ENCODE measurements at places on chromosomes 1 and 21.

GRCh38 chr1:233364695-233365539 lies 37.4 kb downstream of the MAP3K21 start:
- DNase-seq, result no peak

DNA sequence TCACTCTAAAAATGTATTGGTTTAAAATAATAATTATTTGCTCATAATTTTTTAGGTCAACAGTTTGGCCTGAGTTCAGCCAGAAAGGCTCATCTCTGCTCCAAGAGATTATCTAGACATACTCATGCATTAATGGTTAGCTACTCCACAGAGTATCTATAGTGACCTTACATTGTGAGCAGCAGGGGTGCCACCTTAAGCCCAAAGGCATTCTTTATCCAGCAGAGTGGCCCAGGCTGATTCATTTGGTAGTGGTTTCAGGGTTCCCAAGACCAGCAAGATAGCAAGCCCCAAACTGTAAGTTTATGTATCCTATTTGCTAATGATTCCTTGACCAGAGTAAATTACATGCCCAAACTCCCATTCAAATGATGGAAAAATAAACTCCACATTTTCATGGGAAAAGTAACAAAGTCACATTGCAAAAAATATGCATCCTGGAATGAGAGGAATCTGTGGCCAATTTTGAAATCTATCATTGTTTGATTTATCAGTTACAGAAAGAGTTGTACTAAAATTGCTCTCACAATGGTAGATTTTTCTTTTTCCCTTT lies 182.6 kb upstream of the KCNK2 start:
- DNase-seq, result no peak

DNA sequence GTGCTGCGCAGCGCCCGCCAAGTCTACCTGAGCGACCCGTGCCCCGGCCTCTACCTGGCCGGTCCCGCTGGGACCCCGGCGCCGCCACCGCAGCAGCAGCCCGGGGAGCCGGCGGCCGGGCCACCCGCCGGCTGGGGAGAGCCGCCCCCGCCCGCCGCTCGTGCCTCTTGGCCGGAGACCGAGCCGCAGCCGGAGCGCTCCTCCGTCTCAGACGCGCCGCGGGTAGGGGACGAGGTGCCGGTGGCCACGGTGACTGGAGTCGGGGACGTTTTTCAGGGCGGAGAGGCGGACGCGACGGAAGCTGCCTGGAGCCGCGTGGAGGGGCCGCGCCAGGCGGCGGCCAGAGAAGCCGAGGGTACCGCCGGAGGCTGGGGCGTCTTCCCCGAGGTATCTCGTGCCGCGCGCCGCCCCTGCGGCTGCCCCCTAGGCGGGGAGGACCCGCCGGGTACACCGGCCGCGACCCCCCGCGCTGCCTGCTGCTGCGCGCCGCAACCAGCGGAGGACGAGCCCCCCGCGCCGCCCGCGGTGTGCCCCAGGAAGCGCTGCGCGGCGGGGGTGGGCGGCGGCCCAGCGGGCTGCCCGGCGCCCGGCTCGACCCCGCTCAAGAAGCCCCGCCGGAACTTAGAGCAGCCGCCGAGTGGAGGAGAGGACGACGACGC lies 646 bp downstream of the IER5 start:
- no peak for DNase-seq

GRCh38 chr21:46156678-46157077 lies 1.3 kb upstream of the FTCD start:
- no peak for DNase-seq

DNA sequence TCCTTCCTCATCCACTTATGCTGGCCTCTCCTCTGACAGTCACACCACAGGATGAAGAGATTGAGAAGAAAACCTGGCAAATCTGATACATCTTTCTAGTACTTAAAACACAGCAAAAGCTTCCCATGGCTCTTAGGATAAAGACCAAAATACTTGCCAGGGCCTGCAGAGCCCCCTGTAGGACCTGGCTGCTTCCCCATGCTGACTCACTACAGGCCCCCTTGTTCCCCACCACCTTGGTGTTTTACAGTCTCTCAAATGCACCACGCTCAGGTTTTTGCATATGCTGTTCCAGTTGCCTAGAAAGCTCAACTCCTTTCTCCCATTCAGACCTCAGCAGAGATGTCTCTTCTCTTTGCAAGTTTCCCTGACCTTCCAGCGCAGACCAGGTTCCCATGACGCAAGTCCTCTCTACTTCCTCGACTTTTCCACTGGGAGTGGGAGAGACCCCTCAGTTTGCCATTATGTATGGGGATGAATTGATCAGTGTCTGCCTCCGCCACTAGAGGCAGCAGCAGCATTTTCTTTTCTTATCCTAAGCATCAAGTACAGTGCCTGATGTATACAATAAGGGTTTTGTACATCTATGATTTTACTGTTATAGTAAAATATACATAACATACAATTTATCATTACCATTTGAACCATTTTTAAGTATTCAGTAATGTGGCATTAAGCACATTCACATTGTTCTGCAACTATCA lies 113.8 kb upstream of the C8B start:
- DNase-seq, result no peak

DNA sequence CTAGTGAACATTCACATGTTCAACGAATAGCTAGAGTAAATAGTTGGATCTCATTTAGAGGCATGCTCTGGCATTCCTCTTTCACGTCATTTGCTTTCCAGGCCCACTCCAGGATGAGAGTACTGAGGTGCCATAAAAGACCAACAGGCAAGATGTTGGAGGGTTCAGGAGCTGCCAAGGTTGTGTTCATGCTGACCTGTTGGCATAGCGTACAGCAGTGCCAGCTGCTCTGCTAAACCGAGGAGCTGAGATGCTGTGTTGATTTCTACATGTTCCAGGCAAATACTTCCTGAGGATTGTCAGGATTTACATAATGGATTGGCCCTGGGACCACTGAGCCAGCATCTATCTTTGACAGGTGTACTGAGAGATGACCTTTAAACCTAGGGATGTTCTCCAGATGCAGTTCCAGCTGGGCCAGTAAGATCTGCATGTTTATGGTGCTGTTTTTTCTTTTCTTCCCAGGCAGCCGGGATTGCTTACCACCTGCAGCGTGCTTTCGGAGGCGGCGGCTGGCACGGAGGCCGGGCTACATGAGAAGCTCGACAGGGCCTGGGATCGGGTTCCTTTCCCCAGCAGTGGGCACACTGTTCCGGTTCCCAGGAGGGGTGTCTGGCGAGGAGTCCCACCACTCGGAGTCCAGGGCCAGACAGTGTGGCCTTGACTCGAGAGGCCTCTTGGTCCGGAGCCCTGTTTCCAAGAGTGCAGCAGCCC lies 66.9 kb downstream of the DISC1 start:
- no peak for DNase-seq

DNA sequence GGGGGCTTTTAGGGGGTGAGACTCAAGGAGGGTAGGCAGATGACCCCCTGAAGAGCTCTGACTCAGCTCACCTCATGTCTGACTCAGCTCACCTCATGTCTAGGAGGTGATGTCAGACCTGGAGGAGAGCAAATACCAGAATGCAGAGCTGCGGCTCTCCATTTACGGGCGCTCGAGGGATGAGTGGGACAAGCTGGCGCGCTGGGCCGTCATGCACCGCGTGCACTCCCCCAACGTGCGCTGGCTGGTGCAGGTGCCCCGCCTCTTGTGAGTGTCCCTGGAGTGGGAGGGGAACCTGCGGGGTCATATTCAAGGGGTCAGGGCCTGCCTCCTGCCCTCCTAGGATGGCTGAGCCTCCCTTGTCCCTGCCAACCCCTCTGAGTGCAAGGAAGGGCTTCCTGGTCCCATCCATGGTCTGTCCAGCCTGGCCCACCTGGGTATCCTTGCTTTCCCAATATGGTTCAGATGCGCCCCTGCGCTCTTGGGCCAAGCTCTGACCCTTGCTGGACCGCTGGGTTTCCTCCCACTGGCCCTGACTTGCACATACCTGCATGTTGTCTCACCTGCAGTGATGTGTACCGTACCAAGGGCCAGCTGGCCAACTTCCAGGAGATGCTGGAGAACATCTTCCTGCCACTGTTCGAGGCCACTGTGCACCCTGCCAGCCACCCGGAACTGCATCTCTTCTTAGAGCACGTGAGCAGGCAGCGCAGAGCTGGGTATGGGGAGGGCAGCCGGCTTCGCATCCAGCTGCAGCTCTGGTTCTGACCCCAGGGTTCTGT lies 9.1 kb downstream of the AMPD2 start:
- DNase-seq, result no peak

DNA sequence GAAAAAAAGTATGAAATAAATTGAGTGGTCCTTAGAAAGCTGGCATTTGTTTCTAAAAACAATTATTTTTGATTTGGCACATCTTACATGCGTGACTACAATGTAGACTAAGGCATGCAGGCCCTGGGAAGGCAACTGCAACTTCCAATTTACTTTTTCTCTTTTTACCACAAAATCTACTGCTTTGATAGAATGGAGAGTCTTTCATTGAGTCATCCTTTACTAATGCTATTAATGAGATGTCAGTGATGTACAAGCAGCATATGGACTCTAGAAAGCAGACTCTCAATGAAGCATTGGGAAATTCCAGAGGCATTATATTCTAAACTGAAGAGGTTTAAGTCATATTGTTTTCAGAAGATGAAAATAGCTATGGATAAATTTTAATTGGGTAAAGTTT lies 29.6 kb upstream of the PRRX1 start:
- DNase-seq, result no peak

DNA sequence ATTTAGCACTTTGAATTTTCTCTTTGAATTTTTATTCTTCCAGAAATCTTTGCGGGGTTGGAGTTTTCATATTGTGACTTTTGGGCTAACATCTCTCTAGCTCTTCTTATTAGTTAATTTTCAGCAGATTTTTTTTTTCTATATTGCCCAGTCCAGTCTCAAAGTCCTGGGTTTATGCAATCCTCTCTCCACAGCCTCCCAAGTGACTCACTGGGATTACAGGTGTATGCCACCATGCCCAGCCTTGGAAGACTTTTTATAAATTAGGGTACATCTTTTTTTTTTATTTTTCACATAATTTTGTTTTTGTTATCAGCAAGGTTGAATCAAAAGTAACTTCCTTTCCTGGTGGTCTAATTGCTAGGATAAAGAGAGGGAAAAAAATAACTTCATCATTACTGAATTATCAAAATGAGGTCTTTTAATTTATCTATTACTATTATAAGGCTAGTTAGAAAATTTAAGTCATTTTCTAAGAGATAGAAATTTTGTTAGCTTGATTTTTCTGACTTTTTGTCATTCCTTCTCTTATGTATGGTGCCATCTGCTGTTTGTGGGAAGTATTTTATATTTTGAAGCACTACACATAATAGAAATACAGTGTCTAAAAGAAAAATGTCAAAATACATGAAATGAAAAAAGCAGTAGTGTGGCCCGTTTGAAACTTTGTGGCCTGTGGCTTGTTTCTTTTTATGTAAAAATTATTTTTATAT lies 273.4 kb upstream of the CACYBP start:
- no peak for DNase-seq

GRCh38 chr1:205925736-205926135 lies 17.5 kb downstream of the SLC26A9 start:
- no peak for DNase-seq

GRCh38 chr1:233480198-233480597 lies 133.7 kb upstream of the KCNK1 start:
- no peak for DNase-seq

DNA sequence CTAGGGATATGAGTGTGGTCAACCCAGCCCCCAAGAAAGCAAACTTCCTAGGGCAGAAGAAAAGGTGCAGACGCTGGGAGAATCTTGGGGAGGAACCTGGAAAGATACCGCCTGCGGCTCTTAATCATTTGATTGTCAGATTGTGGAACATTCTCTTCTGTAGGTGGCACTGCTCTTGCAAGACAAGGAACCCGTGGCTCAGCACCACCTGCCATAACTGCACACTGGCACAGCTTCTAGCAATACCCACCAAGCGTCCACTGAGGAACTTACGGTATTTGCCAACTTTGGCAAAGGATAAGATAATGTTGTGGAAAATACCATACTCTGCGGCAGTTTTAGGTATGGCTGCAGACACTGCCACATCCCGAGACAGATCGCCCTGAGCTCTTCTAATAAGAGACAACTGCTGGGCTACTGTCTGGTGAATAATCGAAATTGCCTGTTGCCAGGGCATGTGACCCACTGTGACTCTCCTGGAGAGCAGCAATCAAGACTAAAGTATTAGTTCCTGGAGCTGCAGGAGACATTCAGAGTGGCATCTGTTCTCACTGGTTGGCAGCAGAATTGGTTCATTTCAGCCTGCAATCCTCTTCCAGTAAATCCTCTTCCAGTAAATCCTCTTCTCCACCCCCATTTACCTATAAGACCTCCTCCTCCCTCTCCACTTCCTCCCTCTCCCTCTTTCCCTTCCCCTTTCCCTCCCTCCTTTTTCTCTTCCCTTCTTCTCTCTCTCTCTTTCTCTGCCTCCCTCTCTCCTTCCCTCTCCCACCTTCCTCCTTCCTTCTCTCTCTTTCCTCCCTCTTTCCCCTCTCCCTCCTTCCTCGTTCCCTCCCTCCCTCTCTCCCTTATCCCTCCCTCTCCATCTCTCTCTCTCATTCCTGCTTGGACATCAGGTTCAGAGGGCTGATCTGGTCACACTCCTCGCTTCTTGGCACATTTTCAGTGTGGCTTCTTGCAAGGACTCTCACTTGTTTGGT lies 49.7 kb upstream of the B3GALT5 start:
- DNase-seq, result no peak

GRCh38 chr1:63904826-63905225 lies 131.0 kb downstream of the ROR1 start:
- no peak for DNase-seq

DNA sequence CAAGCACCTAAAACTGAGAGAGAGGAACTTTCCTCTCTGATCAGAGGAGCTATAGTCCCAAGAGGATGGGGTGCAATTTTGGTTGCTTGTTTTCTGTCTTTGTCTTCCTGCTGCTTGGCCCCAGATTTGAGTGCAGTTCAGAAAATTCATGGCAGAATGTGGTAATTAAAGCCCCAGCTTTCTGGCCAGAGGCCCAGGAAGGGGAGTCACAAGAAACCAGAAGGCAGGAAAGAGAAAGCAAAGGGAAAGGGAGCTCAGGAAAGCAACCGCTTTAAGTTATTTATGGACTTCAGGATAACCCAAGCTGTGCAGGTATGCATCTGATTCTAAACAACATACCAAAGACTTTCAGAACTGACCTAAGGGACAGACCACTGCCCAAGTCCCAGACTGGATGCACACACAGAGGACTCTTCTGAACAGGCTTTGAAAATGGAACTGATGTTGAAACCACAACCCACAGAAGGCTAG lies 88.8 kb downstream of the ST3GAL3 start:
- DNase-seq, result no peak

GRCh38 chr1:207430602-207431001 lies 23.5 kb upstream of the CR2 start:
- no peak for DNase-seq

- no peak for DNase-seq
These were observed 362.0 kb downstream of the ADGRL2 start for GRCh38 chr1:82162486-82163420.

GRCh38 chr1:18722270-18722669 lies 91.6 kb downstream of the PAX7 start:
- DNase-seq, result no peak

GRCh38 chr21:31371715-31372470 lies 27.8 kb upstream of the TIAM1 start:
- DNase-seq, result no peak

DNA sequence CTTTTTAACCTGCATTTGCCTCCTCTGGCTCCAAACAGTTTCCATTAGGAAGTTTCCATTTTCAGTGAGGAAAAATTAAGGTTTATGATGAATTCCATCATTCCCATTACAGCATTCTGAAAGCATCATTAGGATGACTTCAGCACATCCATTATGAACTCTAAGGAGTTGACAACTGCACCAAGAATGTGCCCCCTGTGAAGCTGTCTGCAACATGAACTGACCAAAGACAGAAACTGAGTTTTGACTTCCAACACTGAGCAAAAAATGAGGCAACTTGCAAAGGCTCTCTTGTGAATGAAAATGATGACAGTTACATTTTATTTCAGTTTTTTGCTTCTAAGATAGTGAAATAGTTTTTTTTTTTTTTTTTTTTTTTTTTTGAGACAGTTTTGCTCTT lies 18.3 kb upstream of the KCNE1 start:
- DNase-seq, result no peak
